ENCODE measurements at places on chromosomes 6 and 20. TPM values are rescaled to one million over a fixed set of nuclear protein-coding genes. Genes with fewer than 3 reads are reported as not detected.
A peak's percentile ranks its signal among the peaks of the same experiment; 100 is the strongest.

GRCh38 chr6:150915131-150915879 lies 49.8 kb downstream of the MTHFD1L start:
- H3K4me3 ChIP-seq, result no peak overlapping the region
- H3K27ac ChIP-seq, result no peak overlapping the region
- no peaks in the 10 kb centered on the region for H3K36me3 ChIP-seq
- no peaks in the 10 kb centered on the region for H3K4me1 ChIP-seq
- H3K27me3 ChIP-seq, result no peaks in the 10 kb centered on the region
- no peak for DNase-seq

DNA sequence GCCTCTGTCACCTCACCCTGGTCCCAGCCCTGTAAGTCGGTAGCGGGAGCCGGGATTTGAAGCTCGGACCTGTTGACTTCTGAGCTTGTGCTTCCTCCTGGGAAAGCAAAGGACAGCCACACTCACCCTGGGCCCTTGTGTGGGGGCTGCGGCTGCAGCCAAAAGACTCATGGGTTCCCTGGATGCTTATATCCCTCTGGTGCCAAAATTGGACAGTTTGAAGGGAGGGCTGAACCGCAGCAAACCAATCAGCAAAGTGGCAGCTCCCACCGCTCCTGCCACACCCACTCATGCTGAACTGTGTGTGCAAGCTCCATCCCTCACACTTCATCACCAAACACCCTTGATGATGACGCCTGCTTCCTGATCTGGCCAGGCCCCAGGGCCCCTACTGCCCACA lies 3.9 kb upstream of the CCN5 start:
- H3K4me3 ChIP-seq, result no peak overlapping the region
- no peaks in the 10 kb centered on the region for H3K27me3 ChIP-seq
- DNase-seq, result no peak
- H3K36me3 ChIP-seq, result no peaks in the 10 kb centered on the region
- no peak overlapping the region for H3K27ac ChIP-seq

Gene ZNF217
- 41.5 TPM for polyA plus RNA-seq

DNA sequence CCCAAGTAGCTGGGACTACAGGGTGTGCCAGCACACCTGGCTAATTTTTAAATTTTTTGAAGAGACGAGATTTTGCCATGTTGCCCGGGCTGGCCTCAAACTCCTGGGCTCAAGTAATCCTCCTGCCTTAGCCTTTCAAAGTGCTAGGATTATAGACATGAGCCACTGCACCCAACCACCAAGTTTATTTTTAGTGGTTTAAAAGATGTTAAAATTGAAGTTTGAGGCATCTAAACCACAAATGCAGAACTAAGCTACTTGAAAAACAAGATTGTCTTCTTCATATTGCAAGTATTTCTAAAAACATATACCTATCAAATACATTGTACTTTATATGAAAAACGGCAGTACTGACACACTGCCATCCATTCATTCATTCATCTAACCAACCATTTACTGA lies 31.6 kb downstream of the WASF1 start:
- H3K27ac ChIP-seq, result no peak overlapping the region
- H3K4me1 ChIP-seq, result peaks cover 25% of the 10 kb centered on the region
- DNase-seq, result no peak
- no peak overlapping the region for H3K4me3 ChIP-seq
- no peaks in the 10 kb centered on the region for H3K27me3 ChIP-seq

- no peaks in the 10 kb centered on the region for H3K36me3 ChIP-seq
- no peaks in the 10 kb centered on the region for H3K27me3 ChIP-seq
- peaks cover 59% of the 10 kb centered on the region for H3K4me1 ChIP-seq
- no peak overlapping the region for H3K4me3 ChIP-seq
- peak; percentile 96 for DNase-seq
- peak overlapping the region; percentile 95 for H3K27ac ChIP-seq
Measured at GRCh38 chr6:105880030-105880492, 206.1 kb upstream of the PRDM1 start.

DNA sequence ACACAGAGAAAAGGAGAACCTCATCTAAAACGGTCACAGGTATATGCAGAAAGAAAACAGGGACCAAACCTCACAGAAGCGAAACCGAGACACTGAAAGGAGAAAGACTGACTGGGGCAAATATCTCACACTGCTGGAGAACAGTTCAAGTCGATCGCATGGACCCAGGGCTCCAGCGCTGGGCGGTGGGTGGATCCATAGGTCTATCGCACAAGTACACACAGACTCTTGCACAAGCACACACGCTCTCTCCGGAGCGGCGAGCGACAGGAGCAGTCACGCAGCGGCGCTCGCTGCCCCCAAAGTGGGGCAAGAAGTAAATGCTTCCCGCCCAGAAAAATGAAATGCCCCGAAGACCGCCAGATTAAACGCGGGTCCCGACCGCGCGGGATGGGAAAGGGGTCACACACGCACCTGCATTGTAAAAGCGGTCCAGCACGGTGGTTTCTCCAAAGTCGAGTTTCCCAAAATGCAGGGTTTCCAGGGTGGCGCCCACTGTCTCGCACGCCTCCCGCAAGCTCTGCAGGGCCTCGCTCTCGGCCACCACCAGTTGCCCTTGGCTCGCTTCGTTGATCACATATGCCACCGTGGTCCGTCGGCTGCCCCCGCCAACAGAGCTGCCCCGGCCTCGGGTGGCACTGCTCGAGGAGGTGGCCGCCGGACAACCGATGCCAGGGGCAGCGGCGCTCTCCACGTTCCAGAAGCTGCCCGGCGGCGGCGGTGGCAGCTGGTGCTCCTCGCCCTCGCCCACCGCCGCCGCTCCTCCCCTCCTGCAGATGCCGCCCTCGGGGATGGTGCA lies 782 bp downstream of the MAP3K5 start:
- DNase-seq, result no peak
- peaks cover 48% of the 10 kb centered on the region for H3K4me1 ChIP-seq
- H3K36me3 ChIP-seq, result no peaks in the 10 kb centered on the region
- H3K4me3 ChIP-seq, result peak overlapping the region; percentile 91

GRCh38 chr20:51541189-51542032 lies 1.1 kb downstream of the NFATC2 start:
- H3K27ac ChIP-seq, result no peak overlapping the region
- no peak overlapping the region for H3K4me3 ChIP-seq
- no peaks in the 10 kb centered on the region for H3K36me3 ChIP-seq
- H3K4me1 ChIP-seq, result peaks cover 6% of the 10 kb centered on the region

- no peak for DNase-seq
- no peaks in the 10 kb centered on the region for H3K4me1 ChIP-seq
- H3K27me3 ChIP-seq, result no peaks in the 10 kb centered on the region
- no peak overlapping the region for H3K4me3 ChIP-seq
- no peak overlapping the region for H3K27ac ChIP-seq
Measured at GRCh38 chr20:49945701-49946477, 9.7 kb downstream of the RNF114 start.

Measured in CD14-positive monocyte (primary cell).